ENCODE measurements at places on chromosomes 16 and 17.

DNA sequence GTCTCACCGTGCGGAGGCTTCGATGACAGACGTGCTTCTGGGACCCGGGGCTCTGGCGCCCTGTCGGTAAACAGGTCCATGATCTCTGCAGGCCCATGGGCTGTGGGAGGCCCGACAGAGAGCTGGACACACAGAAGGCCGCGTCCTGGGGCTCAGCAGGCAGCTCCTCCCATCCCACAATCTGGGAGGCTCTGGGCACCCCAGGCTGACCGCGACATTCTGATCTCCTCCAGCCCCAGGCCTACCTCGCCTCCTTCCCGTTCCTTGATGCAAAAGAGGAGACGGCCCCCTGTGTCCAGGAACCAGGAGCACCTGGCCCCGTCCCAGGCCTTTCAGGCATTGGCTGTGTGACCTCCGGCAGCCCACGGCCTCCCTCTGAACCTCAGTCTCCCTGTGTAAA lies 23.3 kb downstream of the TRARG1 start:
- no peak for DNase-seq

DNA sequence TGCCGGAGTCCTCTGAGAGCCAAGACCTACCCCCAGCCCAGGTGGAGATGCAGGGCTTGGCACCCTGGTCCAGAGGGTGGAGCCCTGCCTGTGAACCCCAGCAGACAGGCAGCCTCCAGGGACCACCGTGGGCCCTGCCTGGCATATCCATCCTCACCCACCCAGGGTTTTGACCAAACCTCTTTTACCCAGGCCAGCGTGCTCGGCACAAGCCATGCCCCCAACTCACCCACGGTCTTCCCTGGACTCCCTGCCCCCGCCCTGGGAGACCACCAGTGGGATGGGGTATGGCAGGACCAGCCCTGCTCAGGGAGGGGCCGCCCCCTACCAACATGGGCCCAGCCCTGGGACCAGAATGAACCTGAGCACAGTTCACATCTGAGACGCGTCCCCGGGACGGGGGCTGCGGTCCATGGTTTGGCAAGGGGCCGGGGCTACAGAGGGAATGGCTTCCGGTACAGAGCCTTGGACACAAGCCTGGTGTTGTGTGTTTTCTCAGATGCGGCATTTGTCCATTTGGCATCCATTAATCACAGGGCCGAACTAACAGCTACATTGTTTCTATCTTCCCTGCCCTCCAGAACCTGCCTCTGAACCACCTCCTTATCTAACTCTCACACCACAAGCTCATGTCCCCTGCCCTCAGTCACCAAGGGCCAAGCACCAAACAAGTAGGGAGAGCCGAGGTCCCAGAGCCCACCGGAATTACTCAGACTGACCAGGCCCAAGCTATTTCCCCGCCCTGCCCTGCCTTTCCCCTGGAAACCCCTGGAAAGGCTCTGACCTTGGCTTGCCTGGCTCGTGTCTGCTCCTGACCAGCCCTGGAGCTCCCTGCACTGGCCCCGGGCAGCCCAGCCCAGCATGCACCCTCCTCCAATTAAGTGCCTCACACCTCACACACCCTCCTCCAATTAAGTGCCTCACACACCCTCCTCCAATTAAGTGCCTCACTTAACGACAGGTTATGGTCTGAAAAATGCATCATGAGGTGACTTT lies 14.1 kb downstream of the HS3ST6 start:
- DNase-seq, result no peak

GRCh38 chr17:2060681-2061440 lies 6.0 kb downstream of the HIC1 start:
- DNase-seq, result no peak

DNA sequence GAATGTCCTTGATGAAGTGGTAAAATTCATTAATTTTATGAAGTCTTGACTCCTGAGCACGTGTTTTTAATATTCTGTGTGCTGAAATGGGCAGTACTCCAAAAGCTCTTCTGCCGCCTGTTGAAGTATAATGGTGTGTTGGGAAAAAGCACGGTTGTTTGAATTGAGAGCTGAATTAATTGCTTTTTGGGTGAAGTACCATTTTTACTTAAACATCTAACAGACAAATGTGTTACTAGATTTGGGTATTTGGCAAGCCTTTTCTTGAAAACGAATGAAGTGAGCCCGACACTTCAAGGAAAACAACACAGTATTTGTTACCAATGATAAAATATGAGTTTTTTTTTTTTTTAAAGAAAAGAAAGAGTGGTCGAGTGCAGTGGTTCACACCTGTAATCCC lies 22.5 kb downstream of the WWP2 start:
- DNase-seq, result no peak

DNA sequence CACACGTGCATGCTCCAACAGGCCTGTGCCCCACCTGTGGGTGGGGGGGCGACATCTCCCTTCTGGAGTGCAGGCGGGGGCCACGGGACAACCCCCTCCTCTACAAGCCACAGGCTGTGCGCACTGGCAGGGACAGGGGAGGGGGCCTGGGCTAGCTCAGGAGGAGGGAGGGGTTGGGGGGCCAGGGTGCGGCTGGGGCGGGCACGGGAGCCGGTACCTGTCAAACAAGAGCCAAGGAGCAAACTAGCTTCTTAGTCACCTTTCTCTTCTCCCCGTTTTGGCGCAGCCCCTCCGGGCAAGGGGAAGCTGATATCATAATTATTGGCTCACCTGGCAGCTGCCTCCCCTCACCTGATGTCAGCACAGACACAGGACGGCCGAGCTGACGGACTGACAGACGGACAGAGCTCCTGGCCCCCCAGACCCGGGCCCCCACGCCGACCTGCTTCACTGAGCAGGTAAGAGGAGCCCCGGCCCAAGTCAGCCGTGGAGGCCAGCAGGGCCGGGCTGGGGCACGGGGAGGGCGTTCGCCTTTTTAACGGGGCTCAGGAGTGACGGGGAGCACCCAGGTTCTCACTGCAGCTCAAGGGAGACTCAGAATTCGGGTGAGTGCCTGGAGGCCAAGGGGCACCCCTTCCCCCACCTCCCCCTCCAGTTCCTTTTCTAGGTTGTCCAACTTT lies at the start of gene FOXN1:
Gene FOXN1, plus strand, starts transcription at position 363 of the 680 bp plus-strand sequence. CDS start 17,622 bp downstream, outside the sequence.
- no peak for DNase-seq

- no peak for DNase-seq
Observed at GRCh38 chr16:68416057-68417046, 32.0 kb downstream of the SMPD3 start.

- DNase-seq, result no peak
Observed at GRCh38 chr17:64126918-64127317, 3.0 kb downstream of the ERN1 start.

- DNase-seq, result no peak
Observed at GRCh38 chr17:66277191-66277590, 25.2 kb upstream of the PRKCA start.

DNA sequence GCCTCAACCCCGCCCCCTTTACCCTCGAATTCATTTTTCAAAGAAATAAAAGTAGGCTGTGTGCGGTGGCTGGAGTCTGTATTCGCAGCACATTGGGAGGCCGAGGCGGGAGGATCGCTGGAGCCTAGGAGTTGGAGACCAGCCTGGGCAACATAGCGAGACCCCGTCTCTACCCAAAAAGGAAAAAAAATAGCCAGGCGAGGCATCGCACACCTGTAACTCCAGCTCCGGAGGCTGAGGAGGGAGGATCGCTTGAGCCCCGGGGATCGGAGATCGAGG lies 671 bp upstream of the TOP2A start:
- no peak for DNase-seq

DNA sequence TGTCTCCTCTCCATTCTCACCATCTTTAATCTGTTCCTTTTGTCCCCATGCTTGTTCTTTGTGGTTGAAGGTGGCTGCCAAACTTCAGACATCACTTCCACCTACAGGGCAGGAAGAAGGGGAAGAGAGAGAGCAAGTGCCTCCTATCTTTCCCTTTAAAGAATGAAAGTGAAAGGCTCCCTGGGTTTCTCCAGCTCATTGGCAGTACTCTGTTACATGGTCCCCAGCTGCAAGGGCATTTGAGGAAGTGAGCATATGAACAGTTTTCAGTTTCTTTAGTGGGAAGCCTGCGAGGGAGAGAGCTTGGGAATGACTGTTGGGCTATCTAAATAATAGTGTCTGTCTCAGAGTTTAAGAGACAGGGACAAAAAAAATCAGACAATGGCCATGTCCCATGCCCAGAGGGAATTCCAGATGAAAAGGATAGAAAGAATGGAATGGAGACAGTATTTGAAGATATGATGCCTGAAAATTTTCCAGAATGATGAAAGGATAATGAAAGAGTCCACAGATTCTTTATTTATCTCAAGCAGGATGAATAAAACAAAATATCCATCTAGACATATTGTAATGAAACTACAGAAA lies 159.9 kb downstream of the LGALS9B start:
- DNase-seq, result no peak

DNA sequence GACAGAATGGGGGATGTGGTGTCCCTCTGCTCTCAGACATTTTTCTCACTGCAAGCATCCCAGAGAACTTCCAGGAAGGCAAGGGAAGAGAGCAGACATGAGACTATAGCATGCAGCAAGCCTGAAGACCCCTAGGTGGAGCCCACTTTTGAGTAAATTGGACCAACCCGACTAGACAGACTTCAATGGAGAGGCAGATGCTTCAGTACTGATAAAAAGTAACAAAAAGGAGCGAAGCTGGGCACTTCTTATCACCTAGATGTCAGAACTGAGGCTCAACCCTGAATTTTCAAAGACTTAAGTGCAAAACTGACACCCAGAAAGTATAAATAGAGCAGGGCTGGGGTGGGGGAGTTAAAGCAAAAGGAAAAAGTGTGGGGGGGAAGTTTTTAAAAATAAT lies 130.8 kb downstream of the PMP22 start:
- no peak for DNase-seq

DNA sequence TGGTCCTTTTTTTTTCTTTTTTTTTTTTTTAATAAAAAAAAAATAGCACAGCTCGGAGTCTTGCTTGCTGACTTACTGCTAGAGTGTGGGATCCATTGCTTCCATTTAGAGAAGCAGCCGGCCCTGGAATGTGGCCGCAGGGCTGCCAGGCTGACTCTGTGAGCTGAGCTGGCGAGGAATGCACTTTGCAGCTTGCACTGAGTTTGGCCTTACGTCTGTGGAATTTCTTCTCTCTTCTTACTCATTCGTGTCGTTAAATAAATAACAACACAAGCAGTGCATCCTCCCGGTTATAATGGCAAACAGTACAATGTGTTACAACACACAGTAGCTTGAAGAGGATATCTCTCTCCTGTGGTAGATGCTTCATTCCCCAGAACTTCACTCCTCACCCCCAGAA lies 69.2 kb downstream of the PRKCB start:
- no peak for DNase-seq

- DNase-seq, result no peak
Observed at GRCh38 chr17:19009970-19010369, 5.4 kb upstream of the FAM83G start.

- DNase-seq, result no peak
Observed at GRCh38 chr17:54979657-54980056, 11.1 kb downstream of the STXBP4 start.

Data from NCI-H187 (cell line).